Stimulated activated CD8-positive, alpha-beta memory T cell treated with anti-CD3 and anti-CD28 coated beads, Interleukin-4, amount 100 ng/mL, for 1 hour (primary cell): ENCODE measurements at places on chromosomes 7 and 10.

GRCh38 chr7:44374007-44374763 lies 48.8 kb upstream of the CAMK2B start:
- no peak for DNase-seq

- peak; percentile 66 for DNase-seq
Measured at GRCh38 chr10:21533467-21534279, at the start of gene MLLT10. TSS of gene MLLT10 (plus strand) at chr10:21534232. CDS start at chr10:21534645, 413 bp downstream.

- no peak for DNase-seq
Measured at GRCh38 chr7:67823345-67823744, 826.7 kb downstream of the TYW1 start.

DNA sequence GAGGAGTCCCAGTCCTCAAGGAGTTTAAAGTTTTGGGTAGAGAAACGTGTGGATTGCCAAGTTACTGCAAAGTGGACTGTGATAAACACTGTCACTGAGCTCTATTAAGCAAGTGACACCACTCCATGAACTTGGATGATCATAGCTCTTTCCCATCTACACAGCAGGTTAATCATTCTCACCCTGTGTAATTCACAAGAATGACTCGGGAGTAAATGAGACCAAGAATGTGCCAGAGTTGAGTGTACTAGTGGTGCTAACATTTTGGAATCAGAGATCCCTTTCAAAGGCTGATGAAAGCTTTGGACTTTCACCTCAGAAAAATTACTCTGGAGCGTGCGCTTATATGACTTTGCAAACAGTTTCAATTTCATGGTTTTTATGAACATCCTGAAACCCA lies 80.8 kb downstream of the RBM20 start:
- no peak for DNase-seq

GRCh38 chr7:83655951-83656556 lies 7.1 kb upstream of the SEMA3E start:
- no peak for DNase-seq

GRCh38 chr7:157657741-157658740 lies 321.2 kb downstream of the DNAJB6 start:
- DNase-seq = no peak

DNA sequence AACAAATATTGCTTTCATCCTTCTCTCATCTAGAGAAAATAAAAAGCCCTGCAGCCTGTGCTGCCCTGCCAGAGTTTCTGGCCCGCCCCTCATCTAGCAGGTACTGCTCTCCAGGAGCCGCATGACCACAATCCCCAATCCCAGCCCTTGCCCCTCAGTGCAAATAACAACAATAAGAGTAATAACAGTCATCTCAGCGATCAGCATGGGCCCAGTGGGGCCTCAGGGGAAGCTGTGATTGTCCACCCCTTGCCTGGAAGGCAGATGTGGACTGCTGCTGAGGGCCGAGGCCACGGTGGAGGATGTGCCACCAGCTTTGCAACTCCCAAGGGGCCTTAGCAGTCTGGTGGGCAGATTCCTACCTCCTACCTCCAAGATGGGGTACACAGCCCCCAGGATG lies 106.1 kb downstream of the CDH23 start:
- no peak for DNase-seq

- no peak for DNase-seq
Measured at GRCh38 chr7:155533120-155533826, 13.1 kb downstream of the CNPY1 start.

- no peak for DNase-seq
Measured at GRCh38 chr10:33635967-33636515, 301.6 kb upstream of the NRP1 start.
